Immature natural killer cell (primary cell): ENCODE measurements at places on chromosomes 5 and 9.

- DNase-seq: no peak
Observed at GRCh38 chr5:112210430-112211005, 208.6 kb downstream of the EPB41L4A start.

DNA sequence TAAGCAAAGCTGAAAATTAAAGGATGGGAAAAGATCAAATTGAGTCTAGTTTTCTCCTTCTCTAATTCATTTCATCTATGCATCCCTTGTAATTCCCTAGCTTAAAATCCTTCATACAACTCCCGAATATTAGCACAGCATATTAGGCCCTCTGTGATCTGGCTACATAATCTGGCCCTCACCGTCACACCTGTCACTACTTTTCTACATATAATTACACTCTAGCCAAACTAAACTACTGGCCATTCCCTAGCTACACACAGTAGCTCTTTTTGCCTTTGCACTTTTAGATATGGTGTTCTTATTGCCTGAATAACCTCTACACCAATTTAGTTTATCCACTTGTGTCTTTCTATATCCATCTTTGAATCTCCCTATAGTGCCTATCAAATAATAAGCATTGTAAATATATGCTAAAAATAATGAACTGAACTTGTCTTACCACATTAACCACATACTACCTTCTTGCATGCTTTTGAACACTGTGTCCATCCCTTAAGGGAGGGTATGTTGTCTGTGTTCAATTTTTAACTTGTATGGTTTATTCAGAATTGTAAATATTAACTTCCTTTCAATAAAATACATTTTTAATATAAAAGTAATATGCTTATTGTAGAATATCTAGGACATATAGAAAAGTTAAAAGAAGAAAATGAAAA lies 15.9 kb downstream of the RANBP6 start:
- DNase-seq: no peak

DNA sequence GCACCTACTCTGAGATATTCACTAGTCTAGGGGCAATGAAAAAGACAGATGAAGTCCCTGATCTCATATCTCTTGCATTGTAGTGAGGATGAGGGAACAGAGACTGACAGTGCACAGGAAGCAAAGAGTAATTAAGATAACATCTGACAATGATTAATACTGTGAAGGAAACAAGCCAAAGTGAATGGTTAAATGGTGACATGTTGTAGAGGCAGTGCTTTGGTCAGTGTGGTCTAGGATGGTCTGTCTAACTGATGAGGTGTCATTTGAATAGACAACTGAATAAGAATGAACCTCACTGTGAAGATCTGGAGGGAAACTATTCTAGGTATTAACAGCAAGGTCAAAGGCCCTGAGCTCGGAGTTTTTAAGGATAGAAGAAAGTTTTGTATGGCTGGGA lies 333.3 kb upstream of the GRIA1 start:
- DNase-seq: no peak

GRCh38 chr9:82369251-82369945 lies 380.8 kb downstream of the SPATA31D1 start:
- no peak for DNase-seq

- DNase-seq: no peak
Observed at GRCh38 chr9:128144239-128145181, 4.7 kb upstream of the LCN2 start.

- no peak for DNase-seq
Observed at GRCh38 chr5:154397652-154398406, 48.0 kb upstream of the SAP30L start.

DNA sequence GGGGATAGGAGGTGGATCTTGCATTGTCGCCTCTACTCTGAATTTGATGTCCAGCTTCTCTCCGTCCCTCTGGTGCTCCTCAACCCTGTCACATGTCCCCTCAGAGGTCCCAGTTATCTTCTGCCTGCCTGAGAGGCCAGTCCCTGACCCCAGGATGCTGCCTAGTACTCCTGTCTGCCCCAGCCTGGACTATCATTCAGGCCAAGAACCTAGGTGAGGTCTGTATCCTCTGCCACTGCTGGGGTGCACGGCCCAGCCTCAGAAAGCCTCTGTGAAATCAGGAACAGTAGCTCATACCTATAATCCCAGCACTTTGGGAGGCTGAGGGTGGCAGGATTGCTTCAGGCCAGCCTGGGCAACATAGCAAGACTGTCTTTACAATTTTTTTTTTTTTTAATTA lies 8.6 kb downstream of the SPINK4 start:
- no peak for DNase-seq

GRCh38 chr5:159560088-159560487 lies 229.8 kb upstream of the IL12B start:
- no peak for DNase-seq

DNA sequence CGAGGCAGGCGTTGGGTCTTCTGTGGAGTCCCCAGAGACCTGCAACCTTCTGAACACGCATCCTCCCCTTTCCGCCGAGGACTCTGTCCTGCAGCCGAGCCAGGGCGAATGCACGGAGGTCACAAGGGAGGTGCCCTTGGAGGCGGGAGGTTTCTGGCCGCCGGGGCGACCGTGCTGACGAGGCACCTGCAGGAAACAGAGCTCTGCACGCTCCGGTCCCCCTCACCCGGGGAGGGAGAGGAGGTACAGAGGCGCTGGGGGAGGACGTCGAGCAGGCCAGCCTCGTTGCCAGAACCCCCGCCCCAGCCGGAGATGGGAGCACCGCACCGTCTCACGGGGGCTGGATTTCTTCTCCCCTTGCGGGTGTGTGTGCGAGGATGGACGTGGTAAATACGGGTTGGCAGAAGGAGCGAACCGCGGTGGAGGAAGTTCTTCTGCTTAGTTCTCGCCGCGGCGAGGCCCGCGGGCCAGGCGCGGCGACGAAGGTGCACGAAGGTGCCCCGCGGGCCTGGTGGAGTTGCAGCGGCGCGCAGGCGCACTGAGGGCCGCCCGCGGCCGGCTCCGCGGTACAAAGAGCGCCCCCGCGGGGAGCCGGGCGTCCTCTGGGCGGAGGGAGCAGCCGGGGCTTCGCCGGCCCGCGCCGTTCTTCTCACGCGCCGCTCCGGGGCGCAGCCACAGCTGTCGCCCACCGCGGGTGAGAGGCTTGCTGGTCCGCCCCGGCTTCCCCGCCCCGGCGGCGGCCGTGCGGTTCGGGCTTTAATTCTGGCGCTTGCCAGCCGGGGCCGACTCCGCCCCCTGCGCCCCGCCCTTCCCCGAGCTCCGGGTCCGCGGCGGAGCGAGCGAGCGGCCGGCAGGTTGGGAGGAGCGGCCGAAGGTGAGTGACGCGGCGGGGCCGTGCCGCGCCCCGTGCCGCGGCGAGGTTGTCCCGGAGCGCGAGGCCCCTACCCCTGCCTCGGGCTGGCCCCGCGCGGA lies 289.5 kb downstream of the DOCK8 start:
- peak; percentile 70 for DNase-seq

- no peak for DNase-seq
Observed at GRCh38 chr5:168360521-168361285, 69.3 kb downstream of the WWC1 start.

GRCh38 chr9:135512241-135512603 lies 9.0 kb upstream of the LCN1 start:
- no peak for DNase-seq

DNA sequence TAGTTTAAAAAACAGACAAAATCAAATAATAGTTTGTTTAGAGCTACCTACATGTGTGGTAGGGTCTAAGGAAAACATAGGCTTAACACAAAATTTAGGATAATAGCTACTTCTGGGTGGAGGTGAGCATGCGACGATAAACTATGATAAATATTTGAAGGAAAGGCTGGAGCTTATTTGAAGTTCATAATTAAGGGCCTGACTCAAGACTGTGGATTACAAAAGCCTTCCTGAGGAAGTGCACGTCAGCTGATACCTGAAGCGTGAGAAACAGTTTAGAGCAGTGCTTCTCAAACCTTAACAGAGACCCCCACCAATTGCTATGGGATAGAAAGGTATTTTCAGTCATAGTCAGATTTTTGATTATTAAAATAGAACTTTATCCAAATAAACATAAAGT lies 20.4 kb upstream of the UBLCP1 start:
- DNase-seq: no peak

DNA sequence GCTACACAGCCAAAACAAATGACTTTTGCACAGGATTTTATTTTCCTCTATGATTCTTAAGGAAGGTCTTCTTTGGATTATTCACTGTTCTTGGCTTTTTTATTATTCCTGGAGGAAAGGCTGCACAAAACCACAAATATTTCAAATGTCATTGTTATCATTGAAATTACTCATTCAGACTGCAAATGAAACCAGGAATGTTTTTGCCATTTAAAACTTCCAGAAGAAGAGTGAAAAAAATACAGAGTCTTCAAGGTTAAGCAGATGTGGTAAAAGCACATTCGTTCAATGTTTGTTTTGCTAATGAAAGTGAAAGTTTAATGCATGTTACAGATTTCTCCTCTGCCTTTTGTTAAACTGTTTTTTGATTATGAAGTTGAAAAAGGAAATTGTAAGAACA lies 238.2 kb downstream of the TLE4 start:
- DNase-seq: no peak

DNA sequence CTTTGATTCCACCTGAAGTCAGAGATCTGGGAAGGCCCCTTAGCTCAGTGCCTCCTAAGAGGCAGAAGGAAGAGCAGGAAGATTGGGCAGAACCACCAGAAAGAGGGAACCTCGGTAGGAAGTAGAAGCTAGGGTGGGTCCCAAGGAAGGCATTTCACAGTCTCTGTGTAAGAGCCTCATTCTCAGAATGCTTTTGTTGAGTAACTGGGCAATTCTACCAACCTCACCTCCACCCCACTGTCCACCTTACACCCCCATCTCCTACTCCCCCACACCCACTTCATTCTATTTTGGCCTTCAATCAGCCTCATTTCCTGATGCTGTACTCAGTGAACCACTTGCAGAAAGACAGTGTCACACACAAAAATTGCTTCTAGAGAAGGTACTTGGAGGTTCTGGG lies 3.5 kb downstream of the HBEGF start:
- no peak for DNase-seq

DNA sequence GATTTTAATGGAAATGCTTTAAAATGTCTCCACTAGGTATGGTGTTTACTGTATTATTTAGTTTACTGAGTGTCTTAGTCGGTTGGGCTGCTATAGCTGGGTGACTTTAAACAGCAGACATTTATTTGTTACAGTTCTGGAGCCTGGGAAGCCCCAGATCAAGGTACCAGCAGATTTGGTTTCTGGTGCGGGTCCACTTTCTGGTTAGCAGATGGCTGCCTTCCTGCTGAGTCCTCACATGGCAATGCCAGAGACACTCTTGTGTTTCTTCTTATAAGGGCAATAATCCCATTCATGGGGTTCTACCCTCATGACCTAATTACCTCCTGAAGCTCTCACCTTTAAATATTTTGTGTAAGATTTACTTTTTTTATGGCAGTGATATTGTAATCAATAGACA lies 715 bp upstream of the OR1J4 start:
- no peak for DNase-seq

GRCh38 chr9:124960409-124960752 lies 19.5 kb upstream of the GOLGA1 start:
- no peak for DNase-seq

- DNase-seq: no peak
Observed at GRCh38 chr5:140555747-140556312, 1.4 kb downstream of the SRA1 start.

- DNase-seq: no peak
Observed at GRCh38 chr5:167633931-167634341, 657.5 kb upstream of the WWC1 start.

DNA sequence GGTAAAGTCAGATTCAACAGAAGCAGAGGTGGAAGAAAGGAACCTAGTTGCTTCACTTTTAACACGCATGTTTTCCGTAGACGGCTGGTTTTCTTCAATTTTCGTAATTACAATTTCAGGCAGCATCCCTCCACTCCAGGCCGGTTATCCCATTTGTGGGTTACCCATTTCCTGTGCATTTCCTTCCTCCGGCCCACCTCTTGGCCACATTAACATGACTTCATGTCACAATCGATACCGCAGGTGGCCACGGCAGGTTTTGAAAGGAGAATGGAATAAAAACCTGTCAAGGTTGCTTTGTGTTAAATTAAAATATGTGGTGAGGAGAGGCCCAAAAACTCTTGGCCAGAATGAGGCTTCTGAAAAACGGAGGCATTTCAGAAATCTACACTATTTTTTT lies 130.2 kb downstream of the PCSK5 start:
- DNase-seq: no peak

DNA sequence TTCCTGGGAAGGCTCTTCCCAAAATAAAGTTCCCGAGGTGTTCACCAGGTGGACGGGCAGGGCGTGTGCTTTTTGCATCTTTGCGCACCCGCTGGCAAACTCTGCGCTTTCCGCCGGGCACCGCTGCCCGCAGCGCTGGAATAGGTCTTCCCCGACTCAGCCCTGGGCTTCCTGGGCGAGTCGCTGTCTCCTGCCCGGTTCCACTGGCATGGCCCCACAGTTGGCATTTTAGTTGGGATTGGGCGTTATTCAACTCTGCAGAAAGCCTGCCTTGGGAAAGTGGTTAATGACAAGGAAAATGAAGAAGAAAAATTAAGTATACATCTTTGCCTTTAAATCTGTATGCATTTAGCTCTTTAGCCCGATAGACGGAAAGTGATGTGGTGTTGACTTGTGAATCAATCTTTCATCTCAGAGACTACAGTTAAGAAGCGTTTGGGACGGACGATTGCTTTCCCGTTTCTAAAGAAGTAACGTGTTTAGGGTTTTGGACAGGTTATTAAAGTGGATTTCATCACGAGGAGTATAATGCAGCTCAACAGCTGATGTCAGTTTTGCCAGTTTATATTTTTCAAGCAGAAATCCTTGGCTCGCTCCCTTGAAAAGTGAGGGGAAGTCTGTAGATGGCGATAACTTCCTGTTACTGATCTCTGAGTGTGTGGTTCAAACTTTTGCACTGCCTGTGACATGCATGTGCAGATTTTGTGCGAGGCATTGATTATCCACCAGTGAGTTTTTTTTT lies 946 bp downstream of the ADCY2 start:
- no peak for DNase-seq

GRCh38 chr9:93902780-93903655 lies 52.1 kb downstream of the BARX1 start:
- DNase-seq: no peak

DNA sequence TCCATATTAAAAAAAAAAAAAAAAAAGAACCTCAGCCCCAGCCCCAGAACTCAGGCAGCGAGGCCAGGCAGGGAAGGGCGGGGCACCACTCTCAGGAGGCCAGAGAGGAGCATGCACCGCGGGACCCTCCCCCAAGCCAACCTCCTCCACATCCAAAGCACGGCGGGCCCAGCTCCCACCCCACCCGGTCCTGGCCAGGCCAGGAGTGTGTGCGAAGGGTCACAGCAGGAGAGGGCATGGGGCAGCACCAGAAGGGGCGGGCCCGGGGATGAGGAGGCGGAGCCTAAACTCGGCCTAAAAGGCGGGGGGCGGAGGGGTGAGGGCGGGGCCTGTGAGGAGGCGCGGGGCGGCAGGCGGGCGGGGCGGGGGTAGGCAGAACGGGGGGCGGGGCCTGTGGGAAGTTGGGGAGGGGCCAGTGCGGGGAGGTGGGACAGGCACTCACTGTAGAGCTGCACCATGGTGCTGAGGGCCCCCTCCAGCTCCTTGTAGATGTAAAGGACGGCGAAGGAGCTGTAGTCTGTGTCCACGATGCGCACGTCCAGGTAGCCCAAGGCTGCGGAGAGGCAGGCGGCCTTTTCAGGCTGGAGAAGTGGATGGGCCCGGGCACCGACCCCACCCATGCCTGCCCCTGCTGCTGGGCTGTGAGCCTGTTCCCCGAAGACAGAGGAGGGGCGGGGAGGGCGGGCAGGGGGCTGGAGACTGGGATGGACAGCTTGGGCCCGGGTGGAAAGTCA lies 1.2 kb downstream of the LCN15 start:
- peak; percentile 14 for DNase-seq
